ENCODE measurements at places on chromosomes 2 and 18. TPM values are rescaled to one million over a fixed set of nuclear protein-coding genes. Genes with fewer than 3 reads are reported as not detected.
A peak's percentile ranks its signal among the peaks of the same experiment; 100 is the strongest.

DNA sequence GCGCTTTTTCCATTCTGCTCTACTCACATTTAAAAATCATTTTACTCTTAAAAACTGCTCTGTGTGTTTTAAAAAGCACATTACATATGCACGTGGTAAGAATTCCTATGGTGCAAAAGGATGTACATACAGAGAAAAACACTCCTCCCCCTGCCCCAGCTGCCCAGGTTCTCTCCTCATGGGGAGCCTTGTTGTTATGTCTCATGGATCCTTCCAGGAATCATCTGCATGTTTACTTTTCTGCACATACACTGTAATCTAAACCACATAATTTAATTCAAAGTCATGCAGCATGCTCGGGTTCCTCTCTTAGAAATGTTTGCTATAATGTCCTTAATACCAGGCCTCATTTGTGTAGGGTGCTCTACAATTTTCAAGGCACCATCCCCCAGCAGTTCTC, 243.3 kb downstream of the LOXHD1 start:
- DNase-seq, result no peak

- DNase-seq, result no peak
These were observed 66.3 kb downstream of the MYO5B start for GRCh38 chr18:50128506-50129271.

GRCh38 chr2:184685999-184686841, 87.9 kb downstream of the ZNF804A start:
- DNase-seq, result no peak

- DNase-seq, result no peak
These were observed 40.0 kb upstream of the MCM6 start for GRCh38 chr2:135916207-135916606.

- DNase-seq, result no peak
These were observed 19.2 kb upstream of the SIGLEC15 start for GRCh38 chr18:45806226-45806625.

DNA sequence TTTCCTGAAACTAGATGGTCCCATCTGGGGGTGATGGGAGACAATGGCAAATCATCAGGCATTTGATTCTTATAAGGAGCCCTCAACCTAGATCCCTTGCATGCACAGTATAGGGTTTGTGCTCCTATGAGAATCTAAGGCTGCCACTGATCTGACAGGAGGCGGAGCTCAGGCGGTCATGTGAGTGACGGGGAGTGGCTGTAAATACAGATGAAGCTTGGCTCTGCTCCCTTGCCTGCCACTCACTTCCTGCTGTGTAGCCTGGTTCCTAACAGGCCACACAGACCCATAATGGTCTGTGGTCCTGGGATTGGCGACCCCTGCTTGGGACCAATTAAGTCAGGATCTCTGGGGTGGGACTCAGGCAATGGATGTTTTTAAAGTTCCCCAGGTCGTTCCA, 293.4 kb downstream of the ZNF521 start:
- DNase-seq, result no peak

DNA sequence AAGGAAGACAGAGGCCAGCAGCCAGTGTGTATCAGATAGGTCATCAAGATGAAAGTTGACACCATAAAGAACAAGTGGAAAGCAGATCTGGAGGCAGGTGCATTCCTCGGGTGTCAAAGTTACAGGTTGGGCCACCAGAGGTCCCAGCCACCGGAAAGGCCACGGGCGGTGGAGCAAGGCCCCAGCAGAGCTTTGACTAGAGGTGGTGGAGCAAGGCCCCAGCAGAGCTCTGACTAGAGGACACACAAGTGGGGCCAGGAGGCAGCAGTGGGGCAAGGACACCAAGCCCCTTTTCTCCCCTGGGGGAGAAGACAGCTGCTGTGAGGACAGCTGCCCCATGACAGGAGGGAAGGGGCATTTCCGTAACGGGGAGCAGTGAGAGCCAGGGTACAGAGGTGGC, 115.1 kb downstream of the GYPC start:
- DNase-seq, result peak; percentile 65

- no peak for DNase-seq
These were observed 145.3 kb upstream of the ALKAL2 start for GRCh38 chr2:433216-433615.

DNA sequence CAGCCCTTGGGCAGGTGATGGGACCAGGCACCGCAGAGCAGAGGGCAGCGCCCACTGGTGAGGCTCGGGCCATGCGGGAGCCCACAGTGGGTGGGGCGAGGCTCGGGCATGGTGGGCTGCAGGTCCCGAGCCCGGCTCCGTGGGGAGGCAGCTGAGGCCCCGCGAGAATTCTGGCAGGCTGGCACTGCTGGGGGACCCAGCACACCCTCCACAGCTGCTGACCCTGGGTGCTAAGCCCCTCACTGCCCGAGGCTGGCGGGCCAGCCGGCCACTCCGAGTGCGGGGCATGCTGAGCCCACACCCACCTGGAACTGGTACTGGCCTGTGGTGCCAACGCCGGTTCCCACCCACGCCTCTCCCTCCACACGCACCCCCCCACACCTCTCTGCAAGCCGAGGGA, 29.7 kb upstream of the COL3A1 start:
- no peak for DNase-seq

GRCh38 chr2:45919160-45919650, 267.7 kb downstream of the PRKCE start:
- DNase-seq, result no peak

RASGRP3 gene
- 2.7 TPM for total RNA-seq

ECEL1 gene
- total RNA-seq, result not detected

DPYSL5 gene
- total RNA-seq, result not detected

IL36A gene
- not detected for total RNA-seq

DSG2 gene
- total RNA-seq, result 16.8 TPM

ABCA12 gene
- total RNA-seq, result 88.4 TPM

MATN3 gene
- total RNA-seq, result 1.5 TPM

NT5C1B gene
- not detected for total RNA-seq

RGPD4 gene
- total RNA-seq, result not detected

RAMP1 gene
- total RNA-seq, result 8.6 TPM

DDX18 gene
- total RNA-seq, result 27.4 TPM

TANC1 gene
- total RNA-seq, result 65.8 TPM

CTAGE1 gene
- total RNA-seq, result not detected

CCDC148 gene
- total RNA-seq, result 1.6 TPM

MYO5B gene
- 74.8 TPM for total RNA-seq
